Activated T-helper 1 cell treated with anti-CD3 and anti-CD28 coated beads, Interleukin-12 subunit alpha, Interleukin-12 subunit beta, Interleukin-2, Interleukin-4 antibody, amounts not matched to agents 30 ng/mL and 10 ng/mL and 1 ng/mL, durations not matched to agents 14 hours and 24 hours and 36 hours (primary cell): ENCODE measurements at places on chromosomes 5 and 9.

- DNase-seq, result no peak
Measured at GRCh38 chr9:121833061-121833460, 181.6 kb downstream of the DAB2IP start.

GRCh38 chr5:140631831-140632365 lies 1.1 kb downstream of the CD14 start:
- DNase-seq, result no peak

- DNase-seq, result no peak
Measured at GRCh38 chr9:116039312-116039711, 114.3 kb upstream of the PAPPA start.

GRCh38 chr9:37899041-37899440 lies 4.9 kb downstream of the SLC25A51 start:
- DNase-seq, result no peak

DNA sequence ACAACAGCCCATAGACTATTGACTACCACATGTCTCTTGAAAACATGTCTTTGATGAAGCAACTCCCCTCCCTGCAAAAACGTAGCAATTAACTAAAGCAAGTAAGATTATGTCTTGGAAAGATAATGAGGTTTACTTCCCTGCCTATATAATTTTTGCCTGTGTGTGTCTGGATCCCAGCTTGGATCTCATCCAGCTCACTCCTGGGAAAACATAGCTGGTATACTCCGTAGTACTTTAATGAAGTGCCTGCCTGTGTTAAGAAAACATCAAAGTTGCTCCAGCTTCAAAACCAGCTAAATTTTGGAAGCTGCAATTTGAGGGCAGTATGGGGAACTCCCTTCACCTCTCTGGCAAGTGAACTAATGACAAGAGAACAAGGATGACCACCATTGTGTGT lies 182.6 kb upstream of the C9orf72 start:
- DNase-seq, result no peak

DNA sequence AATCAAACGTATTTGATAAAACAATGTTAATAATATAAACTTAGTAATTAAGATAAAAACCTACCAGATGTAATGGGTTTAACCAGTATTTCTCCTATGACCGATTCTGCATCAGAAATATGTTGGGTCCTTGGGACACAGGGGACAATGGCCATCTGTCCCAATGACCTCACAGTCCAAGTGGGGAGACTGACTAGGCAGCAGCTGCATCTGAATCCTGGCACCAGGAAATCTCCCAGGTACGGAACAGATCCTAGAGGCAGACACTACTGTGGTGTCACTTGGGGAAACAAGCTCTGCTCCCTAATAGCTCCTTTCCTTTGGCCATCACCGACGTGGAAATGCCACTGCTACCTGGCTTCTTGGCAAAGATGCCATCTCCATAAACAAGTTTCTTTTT lies 81.8 kb upstream of the SARDH start:
- no peak for DNase-seq

DNA sequence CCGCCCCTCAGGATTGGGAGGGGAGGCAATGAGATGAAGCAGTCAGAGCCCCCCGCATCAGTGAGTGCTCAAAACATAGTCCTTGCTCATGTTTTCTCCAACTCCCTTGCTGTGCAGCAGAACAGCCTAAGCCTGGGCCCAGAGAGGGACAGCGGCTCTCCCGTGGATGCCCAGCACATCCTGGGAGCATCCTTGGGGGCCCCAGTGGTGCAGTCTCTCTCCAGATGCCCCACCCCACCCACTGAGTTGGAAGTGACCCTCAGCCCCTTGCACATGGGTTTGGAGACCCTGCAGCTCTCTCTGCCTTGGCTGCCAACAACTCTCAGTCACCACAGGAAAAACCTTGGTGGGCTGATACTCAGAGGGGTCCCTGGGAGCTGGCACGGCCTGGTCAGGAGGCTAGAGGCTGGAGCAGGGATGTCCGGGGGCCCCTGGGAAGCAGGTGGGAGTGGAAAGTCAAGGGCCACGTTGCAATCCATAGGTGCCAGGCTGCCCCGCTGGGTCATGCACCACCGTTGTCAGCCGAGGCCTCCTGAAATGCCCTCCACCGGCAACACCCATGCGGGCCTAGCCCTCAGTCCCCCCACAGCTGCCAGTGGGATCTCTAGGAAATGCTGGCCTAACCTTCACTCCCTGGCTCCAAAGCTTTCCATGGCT lies 242.5 kb downstream of the PBX3 start:
- DNase-seq, result no peak

DNA sequence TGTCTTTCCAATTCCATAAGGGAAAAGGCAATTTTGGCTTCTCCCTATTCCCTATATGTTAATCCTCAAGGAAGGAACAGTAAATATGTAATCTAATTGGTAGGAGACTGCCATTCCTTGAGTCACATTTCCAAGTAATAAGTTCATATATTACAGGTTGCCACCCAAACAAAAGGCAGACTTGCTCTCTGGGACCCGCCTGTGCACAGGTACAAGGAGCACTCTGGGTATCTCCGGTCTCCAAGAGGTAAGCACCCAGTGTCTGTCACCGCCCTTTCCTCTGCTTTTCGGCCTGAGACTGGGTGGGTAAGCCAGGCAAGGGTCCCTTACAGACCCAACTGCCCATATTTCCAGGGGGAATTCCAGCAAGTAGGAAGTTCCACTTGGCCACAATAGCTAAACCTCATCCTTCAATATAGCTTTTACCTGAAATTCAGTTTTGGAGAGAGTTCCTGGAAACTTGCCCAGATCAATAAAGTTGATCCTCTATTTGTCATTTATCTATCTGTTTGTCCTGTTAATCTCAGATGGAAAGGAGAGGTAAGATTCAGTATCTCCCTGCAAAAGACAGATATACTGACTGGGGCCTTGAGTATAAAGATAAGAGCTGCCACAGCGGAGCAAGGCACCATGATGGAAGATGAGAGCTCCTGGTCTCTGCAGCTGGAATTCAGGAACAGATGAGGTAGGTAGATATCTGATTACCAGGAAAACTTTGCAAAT lies 81.8 kb downstream of the SUSD1 start:
- no peak for DNase-seq

DNA sequence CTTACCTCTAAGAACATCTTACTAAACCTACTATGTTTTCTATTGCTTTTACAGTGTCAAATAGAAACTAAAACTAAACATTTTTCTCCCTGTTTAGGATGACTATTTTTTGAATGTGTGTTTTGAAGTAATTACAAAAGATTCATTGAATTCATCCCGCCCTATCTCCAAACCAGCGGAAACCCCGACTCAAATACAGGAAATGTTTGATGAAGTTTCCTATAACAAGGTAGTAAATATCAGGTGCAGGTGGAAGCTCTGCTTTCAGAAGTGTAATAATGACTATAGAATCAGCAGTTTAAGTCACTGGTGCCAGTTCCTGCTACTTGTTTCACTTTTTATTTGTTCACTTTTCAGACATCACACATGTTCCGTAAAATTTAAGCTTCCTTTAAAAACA lies 20.0 kb downstream of the ERAP2 start:
- peak; percentile 27 for DNase-seq

- DNase-seq, result no peak
Measured at GRCh38 chr5:674630-675011, 18.5 kb downstream of the TPPP start.

- DNase-seq, result no peak
Measured at GRCh38 chr5:140557965-140558364, 692 bp upstream of the SRA1 start.
